ENCODE measurements at places on chromosomes 5 and 9. TPM values are rescaled to one million over a fixed set of nuclear protein-coding genes. Genes with fewer than 3 reads are reported as not detected.
A peak's percentile ranks its signal among the peaks of the same experiment; 100 is the strongest.

UBTD2 gene
- 7.4 TPM for polyA plus RNA-seq

SPINK6 gene
- polyA plus RNA-seq, result not detected

MYMK gene
- not detected for polyA plus RNA-seq

TAS2R1 gene
- not detected for polyA plus RNA-seq

ADAMTSL2 gene
- polyA plus RNA-seq, result 4.5 TPM

F2R gene
- polyA plus RNA-seq, result 4.7 TPM

BARHL1 gene
- not detected for polyA plus RNA-seq

PCDHGB6 gene
- 0.20 TPM for polyA plus RNA-seq

LCN9 gene
- polyA plus RNA-seq, result not detected

DNA sequence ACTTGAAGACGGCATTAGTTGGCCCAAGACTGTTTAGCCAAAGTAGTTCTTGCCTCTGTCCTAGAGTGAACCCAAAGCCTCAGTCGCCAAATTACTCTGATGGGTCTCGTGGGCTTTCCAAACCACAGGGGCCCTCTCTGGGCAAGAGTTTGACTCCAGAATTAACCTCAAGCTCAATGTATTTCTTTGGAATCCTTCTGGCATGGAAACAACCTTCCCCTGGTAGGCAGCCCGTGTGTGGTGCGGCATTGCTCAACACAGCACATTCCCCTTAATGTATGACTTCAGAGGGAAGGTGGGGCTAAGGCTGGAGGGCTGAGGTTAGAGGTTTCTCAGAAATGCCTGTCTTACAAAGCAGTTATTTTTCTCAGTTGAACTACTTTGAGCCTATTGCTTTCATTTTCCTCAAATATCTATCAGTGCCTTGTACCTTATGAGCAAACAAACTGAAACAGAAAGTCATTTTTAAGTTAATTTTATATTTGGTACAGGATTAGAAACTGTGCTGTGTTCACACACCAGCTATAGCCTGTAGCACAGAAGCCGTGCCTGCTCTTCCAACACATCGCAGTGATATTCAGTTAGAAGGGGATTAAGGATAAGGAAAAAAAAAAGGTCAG lies 123.9 kb upstream of the HAPLN1 start:
- no peak overlapping the region for H3K4me3 ChIP-seq
- no peak for DNase-seq
- no peaks in the 10 kb centered on the region for H3K36me3 ChIP-seq
- no peak overlapping the region for H3K27ac ChIP-seq
- H3K4me1 ChIP-seq, result no peaks in the 10 kb centered on the region

DNA sequence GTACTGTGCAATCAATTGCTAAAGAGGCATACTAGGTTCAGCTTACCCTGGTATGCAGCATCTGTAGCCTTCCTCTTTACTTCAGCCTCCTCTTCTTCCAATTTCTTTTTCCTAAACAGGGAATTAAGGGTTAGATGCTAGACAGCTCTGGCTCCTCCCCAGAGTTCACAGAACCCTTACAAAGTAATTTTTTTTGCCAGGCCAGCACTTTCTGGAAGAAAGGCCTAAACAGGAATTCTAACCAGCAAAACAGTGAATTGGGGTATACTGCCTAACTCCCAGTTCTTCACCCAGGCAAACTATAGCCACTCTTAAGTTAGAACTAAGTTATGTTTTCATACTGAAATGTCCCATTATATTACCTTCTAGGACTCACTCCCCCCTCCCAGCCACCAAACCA lies 8.1 kb downstream of the BRD8 start:
- H3K4me3 ChIP-seq, result no peak overlapping the region
- H3K27me3 ChIP-seq, result no peaks in the 10 kb centered on the region
- peaks cover 83% of the 10 kb centered on the region for H3K36me3 ChIP-seq
- H3K27ac ChIP-seq, result no peak overlapping the region
- H3K4me1 ChIP-seq, result peaks cover 11% of the 10 kb centered on the region

DNA sequence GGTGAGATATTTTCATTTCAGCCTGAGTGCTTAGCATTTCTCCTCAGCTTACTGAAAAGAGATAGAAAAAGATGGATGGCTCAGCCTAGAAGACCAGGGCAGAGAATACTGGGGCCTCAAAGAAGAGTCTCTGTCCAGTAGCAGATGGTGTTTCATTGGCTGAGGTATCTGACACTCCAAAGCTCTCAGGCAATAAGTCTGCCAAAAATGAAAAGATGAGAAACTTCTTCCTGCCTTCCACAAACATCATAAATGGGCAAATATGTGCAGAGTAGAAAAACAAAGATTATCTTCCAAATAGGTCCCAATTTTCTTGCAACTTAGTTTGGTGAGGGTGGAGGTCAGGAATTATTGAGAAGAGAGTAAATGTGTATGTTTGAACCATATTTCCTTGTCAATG lies 87.4 kb upstream of the ICE1 start:
- H3K27ac ChIP-seq, result no peak overlapping the region
- DNase-seq, result no peak
- no peaks in the 10 kb centered on the region for H3K4me1 ChIP-seq

DNA sequence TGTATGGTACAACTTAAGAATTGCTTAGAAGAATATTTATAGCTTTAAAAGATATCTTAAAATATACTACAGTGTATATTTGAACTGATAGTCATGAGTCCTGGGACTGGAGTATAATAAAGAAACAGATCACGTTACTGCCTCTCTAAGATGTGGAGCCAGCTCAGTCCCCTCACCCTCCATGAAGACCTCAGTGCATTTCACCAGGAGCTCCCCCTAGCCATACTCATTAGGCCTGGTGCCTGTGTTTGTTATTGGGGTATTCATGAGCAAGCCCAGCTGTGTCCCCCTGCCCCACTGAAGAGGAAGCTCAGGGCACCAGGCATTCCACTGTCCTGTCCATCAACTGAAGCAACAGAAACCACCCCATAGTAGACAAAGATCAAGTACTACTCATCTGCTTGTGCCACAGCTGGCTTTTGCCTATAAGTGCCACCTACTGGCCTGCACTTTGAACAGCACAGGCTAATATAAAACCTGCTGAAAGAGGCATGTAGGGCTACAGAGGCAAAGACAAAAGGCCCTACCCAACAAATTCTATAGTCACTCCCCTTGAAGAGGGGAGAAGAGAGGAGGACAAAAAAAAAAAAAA lies 850.2 kb upstream of the NUDT12 start:
- no peak for DNase-seq
- no peaks in the 10 kb centered on the region for H3K36me3 ChIP-seq
- no peaks in the 10 kb centered on the region for H3K27me3 ChIP-seq
- no peak overlapping the region for H3K4me3 ChIP-seq

DNA sequence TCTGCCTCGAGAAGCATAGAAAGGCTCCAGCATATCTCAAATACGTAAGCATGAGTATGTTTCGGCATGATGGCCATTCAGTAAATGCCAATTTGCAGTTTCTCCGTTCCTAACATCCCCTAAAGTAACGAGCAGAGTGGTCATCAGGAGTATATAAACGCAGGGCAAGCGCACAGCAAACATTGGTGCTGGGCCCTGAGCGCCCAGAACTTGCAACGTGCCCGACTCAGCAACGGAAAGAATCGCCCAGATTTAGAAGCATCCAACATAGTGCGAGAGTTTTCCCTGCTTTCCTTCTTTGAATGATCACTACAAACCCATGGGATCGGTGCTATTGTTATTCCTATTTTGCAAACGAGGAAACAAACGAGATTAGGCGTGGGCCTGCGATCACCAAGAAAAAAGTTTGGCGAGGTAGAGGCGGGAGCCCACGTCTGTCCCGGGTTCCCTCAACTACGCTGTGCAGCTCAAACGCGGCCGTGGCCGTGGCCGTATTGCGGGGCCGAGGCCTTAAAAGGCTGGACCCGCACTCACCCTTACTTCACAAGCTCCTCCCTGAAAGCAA lies 505 bp downstream of the RPS14 start:
- peak overlapping the region; percentile 97 for H3K27ac ChIP-seq
- H3K4me1 ChIP-seq, result peaks cover 14% of the 10 kb centered on the region
- no peaks in the 10 kb centered on the region for H3K27me3 ChIP-seq
- peak overlapping the region; percentile 76 for H3K4me3 ChIP-seq
- peaks cover 2% of the 10 kb centered on the region for H3K36me3 ChIP-seq

GRCh38 chr5:175809531-175810121 lies 61.8 kb upstream of the CPLX2 start:
- H3K27ac ChIP-seq, result no peak overlapping the region
- no peak overlapping the region for H3K4me3 ChIP-seq
- no peaks in the 10 kb centered on the region for H3K27me3 ChIP-seq
- H3K36me3 ChIP-seq, result no peaks in the 10 kb centered on the region

- no peaks in the 10 kb centered on the region for H3K4me1 ChIP-seq
- no peaks in the 10 kb centered on the region for H3K36me3 ChIP-seq
- no peak overlapping the region for H3K4me3 ChIP-seq
- no peak for DNase-seq
Measured at GRCh38 chr5:121027636-121028035, 563.5 kb downstream of the PRR16 start.

- no peaks in the 10 kb centered on the region for H3K4me1 ChIP-seq
- no peak for DNase-seq
- H3K27ac ChIP-seq, result no peak overlapping the region
- H3K4me3 ChIP-seq, result no peak overlapping the region
- H3K36me3 ChIP-seq, result no peaks in the 10 kb centered on the region
- no peaks in the 10 kb centered on the region for H3K27me3 ChIP-seq
Measured at GRCh38 chr5:179393078-179393477, 47.8 kb upstream of the ADAMTS2 start.

DNA sequence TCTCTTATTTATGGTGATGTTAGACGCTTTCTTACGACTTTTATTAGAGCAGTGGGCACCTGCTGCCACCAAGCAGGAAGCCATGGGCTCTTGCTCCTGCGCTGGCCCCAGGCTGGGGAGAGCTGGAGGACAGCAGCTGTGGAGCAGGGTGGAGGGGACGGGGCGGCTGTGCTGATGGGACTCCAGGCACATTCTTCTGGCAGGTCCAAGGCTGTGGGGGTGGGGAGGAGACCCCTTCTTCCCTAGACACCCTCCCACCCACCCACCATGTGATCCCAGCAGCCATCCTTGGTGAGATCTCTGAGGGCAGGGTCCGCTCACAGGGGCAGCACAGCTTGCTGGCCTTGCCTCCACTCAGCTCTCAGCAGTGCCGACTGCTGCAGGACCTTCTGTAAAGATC lies 192.6 kb upstream of the IRX4 start:
- no peak overlapping the region for H3K27ac ChIP-seq
- no peaks in the 10 kb centered on the region for H3K36me3 ChIP-seq
- H3K4me1 ChIP-seq, result no peaks in the 10 kb centered on the region
- no peak for DNase-seq
- peaks cover 23% of the 10 kb centered on the region for H3K27me3 ChIP-seq

DNA sequence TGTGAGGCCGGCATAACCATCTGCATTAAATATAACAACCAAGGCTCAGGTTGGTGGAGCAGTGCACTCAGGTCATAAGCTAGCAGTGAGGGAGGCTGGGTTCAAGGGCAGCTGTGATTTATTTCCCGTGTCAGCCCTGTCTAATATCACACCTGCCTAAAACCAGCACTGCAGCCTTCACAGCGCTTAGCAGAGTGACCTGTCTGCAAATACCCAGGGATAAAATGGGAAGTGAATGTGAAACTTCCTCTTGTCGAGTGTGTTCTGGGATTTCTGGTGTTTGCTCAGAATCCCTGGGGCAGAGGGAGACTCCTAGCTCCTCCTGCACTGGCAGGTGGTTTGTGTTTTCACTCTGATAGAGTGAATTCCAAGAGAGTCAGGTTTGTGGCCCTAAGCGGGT lies 57.5 kb downstream of the ZNF510 start:
- no peak overlapping the region for H3K27ac ChIP-seq
- H3K4me1 ChIP-seq, result peaks cover 3% of the 10 kb centered on the region
- H3K36me3 ChIP-seq, result peaks cover 4% of the 10 kb centered on the region
- peak overlapping the region; percentile 49 for H3K4me3 ChIP-seq
- DNase-seq, result no peak

DNA sequence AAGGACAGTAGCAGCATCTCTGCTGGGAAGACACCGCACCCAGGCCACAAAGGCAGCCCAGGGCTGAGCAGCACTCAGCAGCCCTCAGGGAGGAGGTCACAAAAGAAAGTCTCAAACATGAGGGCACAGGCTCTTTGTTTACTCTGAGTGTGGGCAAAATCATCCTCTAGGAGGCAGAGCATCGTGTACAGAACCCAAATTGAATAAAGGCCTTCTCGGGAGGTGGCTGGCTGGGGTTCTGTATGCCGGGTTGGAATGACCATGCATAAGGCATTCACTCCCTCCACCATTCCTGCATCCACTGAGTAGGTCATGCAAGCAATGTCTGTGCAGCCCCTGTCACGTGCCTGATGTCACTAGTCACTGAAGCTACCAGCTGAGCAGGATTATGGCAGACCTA lies 412.8 kb downstream of the SPOCK1 start:
- DNase-seq, result no peak
- H3K36me3 ChIP-seq, result no peaks in the 10 kb centered on the region
- no peak overlapping the region for H3K27ac ChIP-seq
- H3K27me3 ChIP-seq, result no peaks in the 10 kb centered on the region
- H3K4me3 ChIP-seq, result no peak overlapping the region

- H3K27me3 ChIP-seq, result no peaks in the 10 kb centered on the region
- no peak for DNase-seq
- H3K36me3 ChIP-seq, result peaks cover 50% of the 10 kb centered on the region
- H3K4me1 ChIP-seq, result no peaks in the 10 kb centered on the region
- H3K27ac ChIP-seq, result no peak overlapping the region
Measured at GRCh38 chr5:112784726-112785125, 47.0 kb downstream of the APC start.

DNA sequence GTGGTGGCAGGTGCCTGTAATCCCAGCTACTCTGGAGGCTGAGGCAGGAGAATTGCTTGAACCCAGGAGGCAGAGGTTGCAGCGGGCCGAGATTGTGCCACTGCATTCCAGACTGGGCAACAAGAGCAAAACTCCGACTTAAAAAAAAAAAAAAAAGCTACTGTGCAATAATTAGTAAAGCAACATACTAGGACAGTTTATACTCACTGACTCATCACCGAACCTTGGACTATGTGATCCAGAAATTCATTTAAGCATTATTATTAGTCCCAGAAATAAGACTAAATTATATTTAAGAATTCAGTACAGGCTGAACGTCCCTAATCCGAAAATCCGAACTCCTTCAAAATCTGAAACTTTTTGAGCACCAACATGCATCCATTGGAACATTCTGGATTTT lies 37.8 kb downstream of the GOLPH3 start:
- DNase-seq, result no peak
- no peak overlapping the region for H3K27ac ChIP-seq
- no peaks in the 10 kb centered on the region for H3K36me3 ChIP-seq
- no peaks in the 10 kb centered on the region for H3K27me3 ChIP-seq
- peaks cover 26% of the 10 kb centered on the region for H3K4me1 ChIP-seq

Data from spleen (tissue), 13 donors.